ENCODE measurements at places on chromosomes 2 and 18.

GRCh38 chr2:146349334-146349733 is 1495.5 kb upstream of the ACVR2A start:
- no peak overlapping the region for H3K4me3 ChIP-seq
- no peak overlapping the region for H3K27ac ChIP-seq
- no peaks in the 10 kb centered on the region for H3K27me3 ChIP-seq
- no peaks in the 10 kb centered on the region for H3K4me1 ChIP-seq

GRCh38 chr2:85323351-85323987 is 4.3 kb downstream of the TGOLN2 start:
- no peak overlapping the region for H3K27ac ChIP-seq
- no peak for DNase-seq
- H3K4me1 ChIP-seq, result peaks cover 32% of the 10 kb centered on the region
- no peak overlapping the region for H3K4me3 ChIP-seq
- no peaks in the 10 kb centered on the region for H3K27me3 ChIP-seq

DNA sequence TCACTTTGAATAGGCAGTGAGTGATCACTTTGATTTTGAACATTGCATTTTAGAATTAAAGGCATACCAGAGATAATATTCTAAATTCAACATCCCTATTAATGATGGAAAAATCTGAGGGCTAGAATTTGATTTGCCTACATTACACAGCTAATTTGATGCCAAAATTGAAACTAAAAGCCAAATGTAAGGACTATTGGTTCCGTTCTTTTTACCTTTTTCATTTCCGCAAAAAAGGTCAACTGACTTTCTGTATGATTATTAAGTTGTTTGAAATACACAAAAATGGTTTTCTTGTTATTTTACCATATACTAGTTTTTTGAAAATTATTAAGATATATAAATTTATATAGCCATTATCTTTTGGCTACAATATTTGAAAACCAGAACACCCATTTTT is 117.5 kb downstream of the SCN3A start:
- no peaks in the 10 kb centered on the region for H3K36me3 ChIP-seq
- no peak overlapping the region for H3K4me3 ChIP-seq
- H3K27me3 ChIP-seq, result no peaks in the 10 kb centered on the region
- DNase-seq, result no peak
- H3K27ac ChIP-seq, result no peak overlapping the region

DNA sequence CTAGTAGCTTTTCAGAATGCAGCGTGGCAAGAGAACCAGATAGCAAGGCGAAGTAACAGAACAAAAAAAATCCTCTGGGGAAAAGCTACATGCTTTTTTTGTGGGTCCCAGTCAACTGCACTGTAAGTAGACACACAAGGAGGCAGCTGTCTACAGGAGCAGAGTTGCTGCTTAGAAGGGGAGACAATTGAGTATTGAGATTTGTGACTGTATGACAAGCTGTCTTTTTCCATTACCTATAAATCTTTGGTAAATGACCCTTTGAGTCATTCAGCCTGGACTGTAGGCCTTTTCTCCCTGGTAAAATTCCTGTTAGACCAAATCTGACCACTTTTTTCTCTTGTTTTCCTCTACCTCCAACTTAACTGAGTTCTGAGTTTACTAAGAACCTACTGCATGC is 144.1 kb upstream of the FOSL2 start:
- no peak overlapping the region for H3K4me3 ChIP-seq
- DNase-seq, result no peak
- H3K4me1 ChIP-seq, result peaks cover 3% of the 10 kb centered on the region
- H3K36me3 ChIP-seq, result peaks cover 10% of the 10 kb centered on the region
- H3K27me3 ChIP-seq, result no peaks in the 10 kb centered on the region
- no peak overlapping the region for H3K27ac ChIP-seq

- no peaks in the 10 kb centered on the region for H3K36me3 ChIP-seq
- H3K27ac ChIP-seq, result no peak overlapping the region
- DNase-seq, result no peak
- peaks cover 11% of the 10 kb centered on the region for H3K27me3 ChIP-seq
- no peaks in the 10 kb centered on the region for H3K4me1 ChIP-seq
Measured at GRCh38 chr18:47779381-47779780, 151.1 kb downstream of the SMAD2 start.

DNA sequence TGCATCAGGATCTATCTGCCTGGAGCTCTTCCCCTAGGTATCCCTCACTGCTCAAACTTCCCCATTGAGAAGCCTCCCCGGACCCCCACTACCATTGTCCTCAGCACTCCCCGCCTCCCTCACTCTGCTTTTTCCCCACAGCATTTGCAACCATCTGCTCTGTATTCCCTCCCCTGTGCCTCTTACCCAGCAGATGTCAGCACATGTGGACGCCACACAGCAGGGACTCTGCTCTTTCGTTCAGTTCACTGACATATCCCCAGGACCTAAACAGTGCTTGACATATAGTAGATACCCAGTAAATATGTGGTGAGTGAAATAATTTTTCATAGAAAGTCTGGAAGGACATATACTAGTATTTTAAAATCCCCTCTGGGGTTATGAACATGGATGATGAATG is 101.1 kb downstream of the TMEM247 start:
- H3K4me3 ChIP-seq, result no peak overlapping the region
- no peaks in the 10 kb centered on the region for H3K36me3 ChIP-seq
- DNase-seq, result no peak
- no peak overlapping the region for H3K27ac ChIP-seq
- H3K27me3 ChIP-seq, result no peaks in the 10 kb centered on the region

All from esophagus squamous epithelium (tissue), 5 donors.